CD4-positive, alpha-beta T cell treated with Interleukin-12 subunit alpha and Interleukin-12 subunit beta, for 1 hour (primary cell): ENCODE measurements at places on chromosomes 5 and 9.

DNA sequence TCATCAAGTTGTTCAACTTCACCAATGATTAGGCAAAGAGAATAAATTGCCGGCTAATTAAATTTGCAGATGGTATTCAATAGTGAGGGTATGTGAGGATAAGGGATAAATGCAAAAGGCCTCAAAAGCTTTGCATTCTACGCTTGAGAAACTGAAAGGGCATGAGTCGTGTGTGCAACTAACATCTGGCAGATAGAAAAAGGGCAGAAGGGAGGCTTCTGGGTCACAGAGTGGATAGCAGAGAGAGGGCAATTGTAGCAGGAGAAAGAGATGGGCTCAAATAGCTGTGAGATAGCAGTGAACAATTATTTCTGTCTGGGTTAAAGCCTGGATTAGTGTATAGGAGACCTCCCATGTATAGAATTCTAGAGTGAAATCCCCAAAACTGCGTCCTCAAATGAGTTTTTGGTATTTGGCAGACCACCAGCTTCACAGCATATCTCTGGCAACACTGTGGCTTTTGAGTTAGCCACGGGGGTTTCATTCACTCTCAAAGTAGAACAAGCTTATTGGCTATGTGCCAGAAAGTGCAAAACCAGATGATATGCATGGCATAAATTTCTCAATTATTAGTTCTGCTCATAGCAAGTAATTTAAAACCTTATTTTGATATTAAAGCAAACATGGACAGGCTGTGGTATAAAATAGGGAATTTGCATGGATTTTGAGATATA lies 586.3 kb downstream of the BRINP1 start:
- DNase-seq: no peak

DNA sequence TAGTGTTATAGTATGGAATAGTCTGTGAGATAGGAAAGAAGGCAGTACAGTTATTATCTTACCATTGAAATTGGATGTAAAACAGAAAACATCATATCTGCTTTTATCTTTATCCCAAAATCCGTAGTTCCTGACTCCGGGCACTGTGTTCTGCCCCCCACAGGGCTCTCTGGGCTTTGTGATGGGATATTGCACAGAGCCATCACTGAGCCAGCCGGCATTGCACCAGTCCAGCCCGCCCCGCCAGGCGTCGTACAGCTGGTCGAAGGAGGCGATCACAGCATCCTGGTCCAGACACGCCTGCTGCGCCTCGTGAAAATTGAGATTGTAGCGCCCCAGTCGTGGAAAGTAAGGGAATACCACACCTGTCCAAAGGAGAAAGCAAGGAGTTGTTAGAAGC lies 76.4 kb downstream of the HAPLN1 start:
- no peak for DNase-seq

DNA sequence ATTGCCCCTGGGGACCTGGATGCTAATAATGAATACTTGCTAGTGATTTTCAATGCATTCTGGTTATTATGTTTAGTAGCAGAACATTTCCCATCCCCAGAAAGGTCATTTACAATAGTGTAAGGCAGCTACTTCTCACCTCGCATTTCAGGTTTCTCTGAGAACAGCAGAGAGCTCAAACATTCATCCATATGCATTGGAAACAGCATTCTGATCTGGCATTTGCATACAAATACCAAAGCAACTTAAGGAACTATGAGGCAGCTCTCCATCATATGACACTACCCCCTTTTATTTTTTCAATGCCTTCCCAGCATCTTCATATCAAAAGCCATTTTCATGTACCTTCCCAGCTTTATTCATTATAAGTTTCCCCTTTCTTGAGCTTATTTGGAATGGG lies 6.4 kb downstream of the PPP2R2B start:
- DNase-seq: no peak

DNA sequence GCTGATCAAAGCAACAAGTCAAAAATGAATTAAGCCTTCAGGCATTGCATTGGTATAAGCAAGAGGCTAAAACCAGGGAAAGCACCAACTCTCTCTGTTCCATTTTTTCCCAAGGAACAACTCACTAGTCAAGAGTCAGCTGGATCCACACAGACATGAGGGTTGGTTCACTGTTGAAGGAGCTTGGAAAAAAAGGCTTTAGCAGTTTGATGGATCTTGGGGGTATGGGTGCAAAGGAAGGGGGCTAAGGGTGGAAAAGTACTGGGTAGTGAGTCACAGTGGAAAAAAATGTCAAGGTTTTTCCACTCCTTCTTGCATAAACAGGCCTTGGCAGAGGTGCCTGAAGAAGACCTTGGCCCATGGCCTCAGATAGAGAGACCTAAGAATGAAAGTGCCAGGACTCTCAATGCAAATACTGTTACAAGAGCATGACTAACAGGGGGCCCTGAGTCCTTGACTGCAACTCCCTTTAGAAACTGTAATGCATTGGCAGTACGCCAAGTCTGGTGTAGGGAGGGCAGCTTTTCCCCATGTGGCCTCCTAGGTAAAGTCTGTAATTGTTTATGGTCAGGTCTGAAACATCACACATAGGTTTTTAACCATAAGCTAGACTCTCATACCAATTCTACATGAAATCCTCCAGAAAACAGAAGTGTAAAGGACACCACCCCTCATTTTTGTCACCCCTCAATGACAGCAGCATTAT lies 23.7 kb downstream of the ACTL7A start:
- no peak for DNase-seq

DNA sequence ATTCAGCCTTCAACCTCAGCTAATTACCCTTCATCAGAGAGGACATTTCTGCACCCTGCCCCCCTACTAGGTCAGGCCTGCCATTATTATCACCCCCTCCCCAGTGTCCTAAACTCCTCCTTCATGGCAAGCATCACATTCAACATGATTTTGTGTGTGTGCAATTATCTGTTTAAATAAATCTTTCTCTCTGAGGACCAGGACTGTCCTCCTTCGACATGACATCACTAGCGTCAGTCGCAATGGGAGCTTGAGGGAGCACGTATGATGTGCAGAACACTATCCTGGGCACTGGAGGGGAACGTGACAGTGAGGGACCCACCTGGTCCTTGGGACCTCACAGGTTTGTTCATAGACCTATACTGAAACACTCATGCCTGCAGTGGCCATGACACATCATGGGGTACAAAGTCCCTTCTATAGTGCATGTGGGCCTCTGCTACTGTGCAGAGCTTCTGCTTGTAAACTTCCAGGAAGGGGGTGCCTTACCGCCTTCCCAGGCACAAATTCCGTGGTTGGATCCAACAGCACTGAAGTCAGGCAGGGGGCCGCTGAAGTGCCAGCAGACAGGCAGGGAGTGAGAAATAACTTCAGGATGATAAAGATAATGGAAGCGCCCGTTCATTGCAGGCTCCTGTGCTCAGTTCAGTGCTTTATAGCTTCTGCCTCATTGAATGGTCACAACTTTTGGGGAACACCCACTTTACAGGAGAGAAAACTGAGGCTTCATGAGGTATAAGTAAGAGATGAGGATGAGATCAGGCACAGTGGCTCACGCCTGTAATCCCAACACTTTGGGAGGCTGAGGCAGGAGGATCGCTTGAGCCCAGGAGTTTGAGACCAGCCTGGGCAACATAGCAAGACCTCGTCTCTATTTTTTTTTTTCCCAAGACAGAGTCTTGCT lies 36.0 kb upstream of the STXBP1 start:
- DNase-seq: no peak

DNA sequence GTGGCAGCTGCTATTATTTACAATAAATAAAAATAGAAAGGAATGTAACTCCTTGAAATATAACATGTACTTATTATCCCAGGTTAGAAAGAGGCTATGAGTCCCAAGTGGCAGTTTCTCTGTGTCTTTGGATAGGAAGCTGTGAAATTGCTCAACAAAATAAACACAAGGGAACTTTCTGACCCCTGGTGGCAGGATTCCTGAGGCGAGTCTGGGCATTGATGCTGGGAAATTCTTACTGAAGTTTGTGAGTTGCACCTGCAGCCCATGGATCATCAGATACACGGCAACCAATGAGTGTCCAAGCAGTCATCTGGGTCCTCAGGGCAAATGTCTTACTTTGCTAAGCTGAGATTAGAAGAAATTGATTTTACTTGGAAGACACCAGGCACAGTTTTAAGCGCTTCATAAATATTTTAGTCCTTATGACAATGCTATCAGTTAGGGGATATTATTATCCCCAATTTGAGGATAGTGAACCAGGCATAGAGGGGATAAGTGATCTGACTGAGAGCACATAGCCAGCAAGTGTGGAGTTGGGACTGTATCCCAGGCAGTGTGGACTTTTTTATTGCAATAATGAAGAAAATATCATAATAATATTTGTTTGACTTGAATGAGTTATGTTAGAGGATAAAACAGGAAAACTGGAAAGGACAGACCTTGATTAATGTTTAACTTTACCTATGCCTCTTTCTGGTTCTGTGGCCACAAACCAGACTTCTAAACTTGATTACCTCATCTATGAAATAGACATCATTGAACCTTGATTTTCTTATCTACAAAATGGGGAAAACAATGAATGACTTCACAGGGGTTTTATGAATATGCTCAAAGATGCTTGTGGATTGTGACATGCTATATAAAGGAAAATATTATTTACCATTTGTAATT lies 265.5 kb upstream of the ADAMTSL1 start:
- no peak for DNase-seq

- DNase-seq: no peak
These were observed 436.0 kb upstream of the CDH9 start for GRCh38 chr5:27474395-27474794.

GRCh38 chr5:107830750-107831149 lies 160.0 kb upstream of the EFNA5 start:
- no peak for DNase-seq

DNA sequence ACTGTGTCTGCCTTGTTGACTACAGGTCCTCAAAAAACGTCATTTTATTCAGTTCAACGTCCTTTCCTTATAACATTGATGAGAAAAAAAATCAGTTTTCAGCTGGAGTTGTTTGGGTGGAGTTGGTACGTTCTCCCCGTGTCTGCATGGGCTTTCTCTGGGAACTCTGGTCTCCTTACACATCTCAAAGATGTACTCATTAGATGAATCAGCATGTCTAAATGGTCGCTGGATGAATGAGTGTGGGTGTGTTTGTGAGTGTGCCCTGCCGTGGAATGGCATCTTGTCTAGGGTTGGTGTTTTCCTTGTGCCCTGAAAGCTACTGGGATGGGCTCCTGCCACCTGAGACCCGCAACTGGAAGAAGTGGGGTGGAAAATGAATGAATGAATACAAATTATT lies 30.1 kb downstream of the EGR1 start:
- no peak for DNase-seq

DNA sequence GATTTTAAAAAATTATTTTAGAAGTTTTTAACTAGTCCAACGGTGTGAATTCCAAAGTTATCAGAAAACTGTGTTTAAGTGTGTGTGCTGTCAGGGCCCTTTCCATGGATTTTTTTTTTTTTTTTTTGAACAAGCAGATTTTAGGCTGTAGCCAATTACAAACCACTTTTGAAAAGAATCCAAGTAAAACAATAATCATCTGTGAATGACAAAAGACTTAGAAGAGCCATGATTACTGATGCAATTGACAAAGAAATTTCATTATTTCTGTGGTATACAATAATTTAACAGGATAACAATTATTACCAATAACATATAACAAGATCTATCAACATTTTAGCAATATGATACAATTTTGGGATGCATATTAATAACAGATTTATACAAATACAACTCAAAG lies 16.2 kb upstream of the PAIP1 start:
- no peak for DNase-seq

DNA sequence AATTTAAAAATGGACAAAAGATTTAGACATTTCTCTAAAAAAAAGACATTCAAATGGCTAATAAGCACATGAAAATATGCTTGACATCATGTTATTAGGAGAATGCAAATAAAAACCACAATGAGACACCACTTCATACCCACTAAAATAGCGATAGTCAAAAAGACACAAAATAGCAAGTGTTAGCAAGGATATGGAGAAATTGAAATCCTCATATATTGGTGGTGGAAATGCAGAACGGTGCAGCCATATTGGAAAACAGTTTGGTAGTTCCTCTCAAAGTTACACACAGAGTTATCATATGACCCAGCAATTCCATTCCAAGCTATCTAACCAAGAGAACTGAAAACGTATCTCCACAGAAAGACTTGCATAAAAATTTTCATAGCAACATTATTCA lies 227.5 kb upstream of the TRIM32 start:
- no peak for DNase-seq

DNA sequence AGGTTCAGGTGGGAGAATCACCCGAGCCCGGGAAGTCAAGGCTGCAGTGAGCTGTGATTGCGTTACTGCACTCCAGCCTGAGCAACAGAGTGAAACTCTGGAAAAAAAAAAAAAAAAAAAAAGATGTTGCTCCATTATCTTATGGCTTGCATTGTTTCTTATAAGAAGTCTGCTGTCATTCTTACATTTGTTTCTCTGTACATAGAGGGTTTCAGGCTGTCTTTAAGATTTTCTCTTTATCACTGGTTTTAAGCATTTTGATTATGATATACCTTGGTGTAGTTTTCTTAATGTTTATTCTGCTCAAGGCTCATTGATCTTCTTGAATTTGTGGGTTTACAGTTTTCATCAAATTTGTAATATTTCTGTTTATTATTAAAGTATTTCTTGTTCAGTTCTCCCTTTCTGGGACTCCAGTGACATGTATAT lies 35.2 kb downstream of the MVB12B start:
- no peak for DNase-seq

GRCh38 chr5:172575416-172575815 lies 65.6 kb upstream of the NEURL1B start:
- DNase-seq: no peak

- DNase-seq: no peak
These were observed 210.6 kb downstream of the ATP10B start for GRCh38 chr5:160641405-160641804.
